NCI-H2171 (cell line): ENCODE measurements at places on chromosomes 16 and 17.

DNA sequence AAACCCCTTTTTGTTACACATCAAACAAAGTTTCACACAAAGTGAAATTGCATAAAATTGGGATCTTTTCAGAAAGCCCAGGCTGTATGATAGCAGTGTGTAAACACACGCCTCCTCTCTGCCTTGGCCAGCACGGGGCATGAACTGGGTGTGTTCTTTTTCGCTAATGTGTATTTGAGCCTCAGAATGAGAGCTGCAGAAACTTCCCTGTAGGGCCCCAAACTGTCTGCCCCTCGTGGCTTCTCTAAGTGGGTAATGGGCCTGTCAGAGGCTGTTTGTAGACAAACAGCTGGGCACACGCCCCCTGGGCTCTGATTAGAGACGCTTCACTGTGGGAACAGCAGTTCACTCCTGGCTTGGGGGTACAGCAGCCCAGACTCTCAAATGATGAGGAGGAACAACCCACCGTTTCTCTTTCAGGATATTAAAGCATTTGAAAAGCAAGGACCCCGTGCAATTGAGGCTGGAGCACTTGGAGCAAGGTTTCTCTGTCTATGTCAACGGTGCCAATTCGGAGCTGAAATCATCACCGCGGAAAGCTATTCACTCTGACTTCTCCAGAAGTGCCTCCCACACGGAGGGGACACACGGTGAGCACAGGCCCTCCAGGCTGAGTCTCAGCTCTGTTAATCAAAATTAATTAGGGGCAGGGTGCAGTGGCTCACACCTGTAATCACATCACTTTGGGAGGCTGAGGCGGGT lies 78.4 kb downstream of the KATNIP start:
- DNase-seq = peak; percentile 57

GRCh38 chr17:48690655-48691054 lies 31.7 kb downstream of the PRAC1 start:
- DNase-seq = no peak

DNA sequence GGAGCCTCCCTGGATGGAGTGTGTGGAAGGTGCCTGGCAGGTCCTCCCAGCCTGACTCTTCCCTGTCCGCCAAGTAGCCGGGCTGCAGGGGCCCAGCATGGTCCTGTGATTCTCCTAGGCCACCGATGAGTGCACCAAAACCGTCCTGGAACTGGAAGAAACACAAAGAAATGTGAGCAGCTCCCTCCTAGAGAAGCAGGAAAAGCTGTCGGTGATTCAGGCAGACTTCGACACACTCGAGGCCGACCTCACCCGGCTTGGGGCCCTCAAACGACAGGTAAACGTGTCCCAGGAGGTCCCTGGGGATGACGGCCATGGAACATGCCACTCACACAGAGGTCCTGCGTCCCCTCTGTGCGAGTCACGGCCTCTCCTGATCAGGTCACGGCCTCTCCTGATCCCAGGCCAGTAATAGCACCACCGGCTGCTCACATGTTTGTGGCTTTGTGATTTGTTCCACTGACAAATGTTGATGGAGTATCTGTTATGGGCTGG lies 4.2 kb upstream of the GAA start:
- DNase-seq = no peak

GRCh38 chr17:17994271-17995069 lies 21.8 kb downstream of the DRC3 start:
- DNase-seq = peak; percentile 20

DNA sequence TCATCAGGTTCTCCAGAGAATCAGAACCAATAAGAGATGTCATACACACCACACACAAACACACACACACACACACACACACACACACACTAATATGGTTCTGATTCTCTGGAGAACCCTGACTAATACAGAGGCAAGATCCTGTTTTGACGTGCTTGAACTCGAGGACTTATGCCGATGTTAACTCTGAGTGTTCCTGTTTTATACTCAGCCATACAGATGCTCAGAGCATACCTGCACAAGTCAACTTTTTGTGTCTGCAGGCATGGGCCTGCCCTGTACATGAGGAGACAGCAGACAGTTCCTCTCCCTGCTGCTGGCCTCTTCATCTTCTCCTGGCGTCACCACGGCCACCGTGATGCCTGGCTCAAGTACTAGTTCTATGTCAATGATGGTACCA lies 635.9 kb downstream of the WWOX start:
- no peak for DNase-seq

DNA sequence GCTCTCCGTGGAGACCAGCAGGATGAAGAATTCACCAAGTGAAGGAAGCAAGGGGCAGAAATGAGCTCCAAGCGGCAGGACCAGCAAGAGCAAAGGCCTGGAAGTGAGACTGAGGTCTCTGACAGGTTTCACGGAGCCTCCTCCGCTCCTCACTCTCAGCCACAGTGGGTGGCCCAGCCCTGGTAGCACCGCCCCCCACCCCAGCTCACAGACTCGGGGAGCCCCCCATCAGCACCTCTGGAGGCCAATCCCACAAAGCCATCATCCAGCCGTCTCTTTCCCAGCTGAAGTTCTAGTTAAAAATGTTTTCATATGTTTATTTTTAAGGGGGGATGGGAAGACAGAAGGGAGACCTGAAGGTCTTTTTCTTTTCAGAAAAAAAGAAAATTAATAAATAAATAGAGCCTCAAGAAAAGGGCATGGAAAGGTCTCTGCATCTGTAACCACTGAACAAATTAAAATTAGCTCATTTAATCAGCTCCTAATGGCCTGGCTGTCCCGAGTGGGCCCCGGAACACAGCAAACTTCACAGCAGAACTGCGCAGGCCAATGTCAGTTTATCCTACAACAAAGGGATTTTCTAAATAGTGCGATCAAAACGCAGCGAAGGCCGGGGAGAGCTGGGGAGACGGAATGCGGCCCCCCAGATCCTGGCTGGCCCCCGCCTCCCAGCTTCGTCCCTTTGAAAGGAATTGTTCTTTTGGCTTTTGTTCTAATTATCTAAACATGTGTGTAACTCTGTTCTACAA lies 190.3 kb downstream of the ZNF423 start:
- DNase-seq = no peak

DNA sequence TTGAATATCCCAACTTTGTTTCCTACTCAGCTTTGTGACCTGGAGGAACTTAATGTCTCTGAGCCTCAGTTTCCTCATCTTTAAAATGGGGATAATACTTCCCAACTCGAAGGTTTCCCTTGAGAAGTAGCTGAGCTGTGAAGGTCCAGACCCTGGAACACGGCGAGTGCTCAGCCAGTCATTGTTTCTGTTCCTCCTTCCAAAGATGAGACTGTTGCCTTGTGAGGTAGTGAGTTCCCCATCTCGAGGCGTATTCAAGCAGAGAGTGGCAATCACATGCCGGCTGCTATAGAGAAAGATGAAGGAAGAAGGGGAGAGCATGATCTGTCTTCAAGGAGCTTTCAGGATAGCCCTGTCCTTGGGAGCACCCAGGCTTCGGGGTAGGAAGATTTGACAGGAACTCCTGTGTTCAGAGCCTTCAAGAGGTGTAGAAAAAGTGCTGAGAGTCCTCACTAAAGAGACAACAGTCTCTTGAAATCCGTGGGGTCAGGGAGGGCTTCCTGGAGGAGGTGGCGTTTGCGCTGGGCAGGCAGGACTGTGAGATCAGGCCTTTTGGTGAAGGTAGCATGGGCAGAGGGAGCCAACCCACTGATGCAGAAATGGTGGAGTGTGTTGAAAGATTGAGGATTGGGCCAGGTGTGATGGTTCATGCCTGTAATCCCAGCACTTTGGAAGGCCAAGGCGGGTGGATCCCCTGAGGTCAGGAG lies 27.2 kb downstream of the SPNS2 start:
- DNase-seq = no peak

DNA sequence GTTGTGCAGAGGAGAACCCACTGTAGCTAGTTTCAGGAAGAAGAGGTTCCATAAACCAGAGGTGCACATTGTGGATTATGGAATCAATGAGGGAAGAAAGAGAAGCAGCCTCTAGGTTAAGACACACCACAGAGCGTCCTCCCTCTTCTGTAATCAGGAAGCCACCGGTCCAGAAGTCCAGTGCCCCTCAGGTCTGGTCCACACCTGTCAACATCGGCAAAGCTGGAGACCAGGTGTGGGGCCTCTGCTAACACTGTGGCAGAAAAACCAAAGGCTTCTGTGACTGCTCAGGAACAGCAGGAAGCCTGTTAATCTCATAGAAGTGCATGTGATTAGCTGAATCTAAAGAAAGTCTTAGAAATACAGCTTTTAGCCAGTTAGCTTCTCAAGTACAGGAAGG lies 23.3 kb downstream of the LIMD2 start:
- DNase-seq = no peak

- no peak for DNase-seq
Measured at GRCh38 chr17:8914554-8914953, 47.1 kb upstream of the PIK3R6 start.

- no peak for DNase-seq
Measured at GRCh38 chr17:58648236-58648635, 43.6 kb downstream of the TEX14 start.

DNA sequence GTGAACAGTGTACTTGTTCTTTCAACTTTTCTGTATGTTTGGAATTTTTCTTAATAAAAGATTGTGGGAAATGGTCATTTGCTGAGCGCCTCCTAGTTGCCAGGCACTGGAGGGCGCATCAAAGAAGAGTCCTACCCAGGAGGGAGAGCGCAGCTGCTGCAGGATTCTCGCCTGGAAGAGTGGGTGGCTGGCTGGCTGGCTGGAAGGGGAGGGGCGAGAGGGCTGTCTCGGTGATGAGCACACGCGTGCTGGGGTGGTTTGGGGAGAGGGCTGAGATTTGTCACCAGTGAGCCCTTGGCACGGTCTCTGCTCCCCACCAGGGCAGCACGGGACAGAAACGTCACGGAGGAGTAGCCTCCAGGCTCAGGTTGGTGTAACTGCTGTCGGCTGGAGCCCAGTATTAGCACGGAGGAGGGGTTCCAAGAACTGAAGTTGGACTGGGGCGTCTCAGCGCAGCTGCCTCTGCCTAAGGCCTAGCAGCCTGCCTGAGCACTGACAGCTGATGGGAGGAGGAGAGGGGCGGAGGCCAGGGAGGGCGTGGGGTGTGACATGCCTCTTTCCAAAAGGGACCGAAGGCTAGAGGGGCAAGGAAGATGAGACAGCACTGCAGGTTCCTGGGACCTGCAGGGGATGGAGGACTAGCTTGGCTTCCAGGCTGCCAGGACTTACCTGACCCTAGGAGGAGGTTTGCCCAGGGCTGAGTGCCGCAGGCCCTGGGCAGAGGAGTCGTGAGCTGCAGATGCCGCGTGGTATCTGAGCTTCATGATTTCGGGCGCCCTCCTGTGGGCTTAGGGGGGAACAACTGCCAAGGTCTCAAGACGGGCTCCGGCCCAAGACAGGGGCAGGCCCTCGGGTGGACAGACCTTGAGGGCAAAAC lies 5.7 kb downstream of the LDHD start:
- DNase-seq = peak; percentile 82
